ENCODE measurements at places on chromosomes 16 and 17.

DNA sequence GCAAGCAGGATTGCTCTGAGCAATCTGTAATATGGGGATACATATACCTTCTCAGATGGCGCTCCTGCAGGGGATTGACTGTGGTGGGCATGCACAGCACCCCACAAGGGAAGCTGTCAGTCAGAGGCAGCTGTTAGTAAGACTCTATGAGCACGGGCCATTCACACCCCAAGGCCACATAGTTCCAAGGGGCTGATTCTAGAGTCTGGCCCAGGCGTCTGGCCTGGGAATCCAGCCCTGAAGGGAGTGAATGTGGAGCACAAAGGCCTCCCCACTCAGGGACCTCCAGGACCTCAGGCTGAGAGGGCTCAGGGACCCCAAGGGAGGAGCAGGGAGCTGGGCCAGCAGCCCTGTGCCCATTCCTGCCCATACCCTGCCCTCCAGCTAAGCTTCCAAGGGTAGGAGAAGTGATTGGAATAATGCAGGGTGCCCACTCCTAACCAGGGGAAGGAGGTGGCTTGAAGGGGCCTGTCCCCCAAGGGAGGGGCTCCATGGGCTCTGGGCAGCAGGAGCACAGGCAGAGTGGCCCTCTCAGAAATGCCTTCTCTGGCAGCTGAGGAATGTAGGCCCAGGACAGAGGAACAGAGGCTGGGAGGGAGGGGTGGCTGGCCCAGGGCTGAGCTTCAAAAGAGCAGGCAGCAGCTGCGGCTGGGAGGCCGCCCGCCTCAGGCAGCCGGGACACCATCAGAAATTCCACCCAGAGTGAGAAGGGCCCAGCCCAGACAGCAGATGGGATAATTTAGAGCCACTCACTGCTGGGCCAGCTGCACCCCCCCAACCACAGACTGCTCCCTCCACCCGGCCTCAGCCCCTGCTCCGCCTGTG, 48.9 kb upstream of the MRPS23 start:
- DNase-seq = peak; percentile 77
- H3K4me3 ChIP-seq = no peak overlapping the region
- no peaks in the 10 kb centered on the region for H3K27me3 ChIP-seq
- peak overlapping the region; percentile 94 for H3K27ac ChIP-seq
- H3K36me3 ChIP-seq = no peaks in the 10 kb centered on the region

- no peak overlapping the region for H3K27ac ChIP-seq
- no peak overlapping the region for H3K4me3 ChIP-seq
- no peaks in the 10 kb centered on the region for H3K27me3 ChIP-seq
- H3K36me3 ChIP-seq = no peaks in the 10 kb centered on the region
- no peak for DNase-seq
Observed at GRCh38 chr17:66715745-66716156, 119.2 kb upstream of the CACNG5 start.

- no peak overlapping the region for H3K4me3 ChIP-seq
- peaks cover 2% of the 10 kb centered on the region for H3K27me3 ChIP-seq
- H3K27ac ChIP-seq = no peak overlapping the region
Observed at GRCh38 chr17:44548376-44549230, 8.7 kb upstream of the FZD2 start.

GRCh38 chr16:58197314-58198012, 443 bp downstream of the CSNK2A2 start:
- H3K36me3 ChIP-seq = no peaks in the 10 kb centered on the region
- peak overlapping the region; percentile 21 for H3K27ac ChIP-seq
- H3K4me3 ChIP-seq = peak overlapping the region; percentile 73

- H3K27ac ChIP-seq = no peak overlapping the region
- no peaks in the 10 kb centered on the region for H3K36me3 ChIP-seq
- H3K27me3 ChIP-seq = peaks cover 6% of the 10 kb centered on the region
- H3K4me1 ChIP-seq = no peaks in the 10 kb centered on the region
Observed at GRCh38 chr16:770411-770810, 9.9 kb downstream of the MSLN start.

DNA sequence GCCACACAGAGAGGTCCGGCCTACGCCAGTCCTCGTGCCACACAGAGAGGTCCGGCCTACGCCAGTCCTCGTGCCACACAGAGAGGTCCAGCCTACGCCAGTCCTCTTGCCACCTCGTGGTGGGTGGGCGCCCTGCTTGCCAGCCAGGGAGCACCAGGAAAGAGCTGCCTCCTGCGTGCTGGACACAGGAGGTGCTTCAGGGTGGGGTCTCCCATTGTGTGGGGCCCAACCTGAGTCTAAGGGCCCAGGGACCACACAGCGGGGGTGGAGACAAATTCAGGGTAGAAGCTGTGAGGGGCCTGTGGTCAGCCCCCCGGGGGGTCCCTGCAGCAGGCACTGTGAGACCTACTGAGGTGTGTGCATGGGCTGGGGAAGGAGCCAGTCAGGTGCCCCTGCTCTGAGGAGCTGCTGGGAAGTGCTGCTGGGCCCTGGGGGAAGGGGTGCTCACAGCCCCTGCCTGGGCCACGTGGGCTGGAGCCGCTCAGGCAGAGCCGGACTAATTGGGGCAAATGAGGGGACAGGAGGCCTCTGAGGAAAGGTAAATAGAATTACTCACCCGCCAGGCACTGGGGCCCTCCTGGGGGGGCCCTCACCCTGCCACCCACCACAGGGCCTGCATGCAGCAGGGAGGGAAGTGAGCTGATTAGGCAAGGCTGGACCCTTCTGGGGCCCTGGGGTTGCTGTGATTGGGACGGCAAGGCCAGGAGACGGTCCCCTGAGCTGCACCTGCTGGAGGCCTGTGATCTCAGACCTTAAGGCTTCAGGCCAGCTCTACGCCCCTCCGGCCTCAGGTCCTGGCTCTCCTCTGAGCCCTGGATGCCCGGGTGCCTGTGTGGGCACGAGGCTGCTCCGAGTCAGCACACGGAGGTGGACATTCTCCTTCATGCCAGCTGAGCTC, 11.0 kb downstream of the GCGR start:
- no peaks in the 10 kb centered on the region for H3K36me3 ChIP-seq
- no peaks in the 10 kb centered on the region for H3K4me1 ChIP-seq
- no peak overlapping the region for H3K27ac ChIP-seq
- no peak overlapping the region for H3K4me3 ChIP-seq
- peaks cover 7% of the 10 kb centered on the region for H3K27me3 ChIP-seq

- H3K4me3 ChIP-seq = no peak overlapping the region
- no peak overlapping the region for H3K27ac ChIP-seq
- H3K27me3 ChIP-seq = no peaks in the 10 kb centered on the region
Observed at GRCh38 chr17:72775919-72776318, 316.6 kb downstream of the SLC39A11 start.

DNA sequence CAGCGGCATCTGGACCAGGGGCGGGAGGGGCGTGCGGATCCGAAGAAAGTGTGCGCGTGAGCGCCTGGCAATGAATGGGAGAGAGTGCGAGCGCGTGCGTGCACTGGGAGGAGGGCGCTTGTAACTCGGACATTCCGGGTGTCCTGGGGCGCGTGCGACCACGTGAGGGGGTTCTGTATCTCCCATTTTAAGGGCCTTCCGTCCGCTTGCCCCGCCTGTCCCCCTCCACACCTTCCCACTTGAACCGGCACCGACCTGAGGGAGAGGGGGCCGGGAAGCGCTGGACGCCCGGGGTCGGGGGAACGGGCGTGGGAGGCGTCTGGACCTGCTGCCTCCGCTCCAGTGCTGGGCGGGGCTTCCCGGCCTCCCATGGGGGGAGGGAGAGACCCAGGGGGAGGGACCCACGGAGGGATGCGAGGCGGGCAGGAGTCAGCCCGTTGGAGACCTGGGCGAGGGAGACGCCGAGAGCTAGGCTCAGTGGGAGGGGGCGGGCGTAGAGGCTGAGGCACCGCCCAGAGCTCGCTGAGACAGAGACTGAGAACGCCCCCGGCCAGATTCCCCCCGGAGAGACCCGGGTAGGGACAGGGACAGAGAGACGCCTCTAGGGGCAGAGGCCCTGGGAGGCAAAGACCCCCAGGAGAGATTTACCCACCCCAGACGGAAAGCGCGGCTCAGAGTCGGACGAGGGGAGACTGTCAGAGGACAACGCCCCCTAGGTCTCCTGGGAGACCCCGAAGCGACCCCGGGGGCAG, at the start of gene KREMEN2:
KREMEN2 (plus strand) TSS at position 553 of the 752 bp plus-strand sequence. CDS start 246 bp downstream, outside the sequence.
- H3K27me3 ChIP-seq = peaks cover 75% of the 10 kb centered on the region
- H3K36me3 ChIP-seq = no peaks in the 10 kb centered on the region

- no peak for DNase-seq
- no peak overlapping the region for H3K4me3 ChIP-seq
- H3K27me3 ChIP-seq = no peaks in the 10 kb centered on the region
- no peaks in the 10 kb centered on the region for H3K4me1 ChIP-seq
Observed at GRCh38 chr16:81457326-81458133, 12.9 kb downstream of the CMIP start.

DNA sequence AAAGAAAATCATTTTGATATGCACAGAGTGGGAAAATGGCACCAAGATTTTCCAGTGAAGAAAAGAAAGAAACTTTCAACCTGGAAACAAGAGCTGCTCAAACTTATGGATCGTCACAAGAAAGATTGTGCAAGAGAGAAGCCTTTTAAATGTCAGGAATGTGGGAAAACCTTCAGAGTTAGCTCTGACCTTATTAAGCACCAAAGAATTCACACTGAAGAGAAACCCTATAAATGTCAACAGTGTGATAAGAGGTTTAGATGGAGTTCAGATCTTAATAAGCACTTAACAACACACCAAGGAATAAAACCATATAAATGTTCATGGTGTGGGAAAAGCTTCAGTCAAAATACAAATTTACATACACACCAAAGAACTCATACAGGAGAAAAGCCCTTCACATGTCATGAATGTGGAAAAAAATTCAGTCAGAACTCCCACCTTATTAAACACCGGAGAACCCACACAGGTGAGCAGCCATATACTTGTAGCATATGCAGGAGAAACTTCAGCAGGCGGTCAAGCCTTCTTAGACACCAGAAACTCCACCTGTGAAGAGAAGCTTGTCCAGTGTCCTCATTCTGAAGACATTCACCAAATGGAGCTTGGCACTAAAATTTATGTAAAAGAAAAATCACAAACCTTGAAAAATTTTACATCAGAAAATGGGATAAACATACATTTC, 12.2 kb downstream of the ZNF75A start:
- H3K4me1 ChIP-seq = no peaks in the 10 kb centered on the region
- no peaks in the 10 kb centered on the region for H3K27me3 ChIP-seq
- peaks cover 73% of the 10 kb centered on the region for H3K36me3 ChIP-seq
- no peak overlapping the region for H3K4me3 ChIP-seq
- no peak overlapping the region for H3K27ac ChIP-seq

- peak overlapping the region; percentile 84 for H3K27ac ChIP-seq
- peak overlapping the region; percentile 13 for H3K4me3 ChIP-seq
- H3K36me3 ChIP-seq = no peaks in the 10 kb centered on the region
- no peaks in the 10 kb centered on the region for H3K27me3 ChIP-seq
- DNase-seq = peak; percentile 76
Observed at GRCh38 chr16:4376126-4376892, 4.7 kb downstream of the VASN start.

DNA sequence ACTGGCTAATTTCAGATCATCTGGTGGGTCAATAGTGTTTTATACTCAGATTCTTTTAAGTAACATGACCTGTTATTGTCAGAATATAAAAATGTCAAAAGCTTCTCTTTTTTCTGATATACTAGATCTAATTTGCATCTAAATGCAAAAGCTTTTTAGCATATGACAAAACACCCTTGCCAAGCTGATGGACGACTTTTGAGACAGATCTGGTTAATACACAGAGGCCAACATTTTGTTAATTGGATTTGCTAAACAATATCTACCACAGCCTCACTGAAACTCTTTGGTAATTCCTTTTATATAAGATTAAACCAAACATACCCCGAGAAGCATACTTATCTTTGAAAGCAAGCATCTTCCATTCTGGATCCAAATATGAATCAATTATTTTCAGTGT, 10.3 kb upstream of the NOL11 start:
- H3K27me3 ChIP-seq = no peaks in the 10 kb centered on the region
- H3K36me3 ChIP-seq = no peaks in the 10 kb centered on the region
- no peak for DNase-seq
- H3K27ac ChIP-seq = no peak overlapping the region
- H3K4me3 ChIP-seq = no peak overlapping the region
- H3K4me1 ChIP-seq = no peaks in the 10 kb centered on the region

DNA sequence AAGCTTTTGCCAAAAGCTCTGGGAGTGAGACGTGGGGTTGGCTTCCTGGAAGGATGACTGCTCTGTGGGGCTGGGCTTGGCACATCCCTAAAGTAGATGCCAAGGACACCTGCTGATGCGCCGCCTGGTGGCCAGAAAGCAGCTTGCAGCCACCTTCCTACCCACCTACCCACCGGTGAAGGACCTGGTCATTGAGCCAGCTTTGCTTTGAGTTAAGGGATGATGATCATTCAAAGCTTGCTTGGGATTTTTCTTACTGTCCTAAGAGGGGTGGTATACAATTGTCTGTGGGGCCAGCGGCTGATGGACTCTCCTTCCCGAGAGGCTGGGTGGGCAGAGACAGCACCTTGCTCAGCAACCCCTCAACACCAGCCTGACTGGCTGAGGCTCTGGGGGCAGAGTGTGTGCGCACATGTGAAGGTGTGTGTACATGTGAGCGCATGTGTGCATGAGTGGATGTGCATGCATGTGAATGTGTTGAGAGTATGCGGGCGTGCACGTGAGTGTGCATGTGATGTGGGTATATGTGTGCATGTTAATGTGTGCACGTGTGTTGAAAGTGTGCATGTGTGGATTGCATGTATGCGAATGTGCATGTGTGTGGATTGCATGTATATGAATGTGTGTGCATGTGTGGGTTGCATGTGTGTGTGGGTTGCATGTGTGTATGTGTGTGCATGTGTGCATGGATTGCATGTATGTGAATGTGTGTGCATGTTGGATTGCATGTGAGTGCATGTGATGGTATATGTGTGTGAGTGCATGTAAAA, 18.6 kb downstream of the C1QTNF1 start:
- no peak overlapping the region for H3K27ac ChIP-seq
- peaks cover 3% of the 10 kb centered on the region for H3K27me3 ChIP-seq
- H3K36me3 ChIP-seq = no peaks in the 10 kb centered on the region
- peaks cover 10% of the 10 kb centered on the region for H3K4me1 ChIP-seq
- DNase-seq = peak; percentile 61

- H3K27me3 ChIP-seq = peaks cover 21% of the 10 kb centered on the region
- peaks cover 3% of the 10 kb centered on the region for H3K4me1 ChIP-seq
- no peaks in the 10 kb centered on the region for H3K36me3 ChIP-seq
- H3K27ac ChIP-seq = no peak overlapping the region
Observed at GRCh38 chr17:56638591-56639051, 45.1 kb downstream of the NOG start.

DNA sequence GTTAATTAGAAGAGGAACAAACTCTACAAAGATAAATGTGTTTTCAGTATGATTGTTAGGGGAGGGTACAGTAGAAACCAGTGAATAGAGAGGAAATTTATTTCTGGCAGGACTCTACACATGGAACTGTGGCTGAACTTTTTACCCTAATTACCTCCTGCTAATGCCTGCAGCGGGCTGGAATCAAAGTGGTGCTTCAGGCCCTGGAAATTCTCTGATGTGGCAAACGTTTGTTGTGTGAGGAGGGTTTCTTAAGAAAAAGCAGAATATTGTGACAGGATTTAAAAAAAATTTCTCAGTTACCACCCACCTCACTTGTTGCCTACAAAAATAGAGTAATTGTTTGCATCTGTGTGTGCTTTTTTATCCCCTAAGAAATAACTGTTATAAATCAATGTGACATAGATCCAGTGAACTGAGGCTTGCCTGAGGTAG, 154.5 kb downstream of the BCAS3 start:
- no peak overlapping the region for H3K4me3 ChIP-seq
- H3K4me1 ChIP-seq = peaks cover 6% of the 10 kb centered on the region
- no peaks in the 10 kb centered on the region for H3K27me3 ChIP-seq
- DNase-seq = no peak
- no peak overlapping the region for H3K27ac ChIP-seq
- H3K36me3 ChIP-seq = no peaks in the 10 kb centered on the region
